CD4-positive, alpha-beta T cell treated with Interleukin-12 subunit alpha and Interleukin-12 subunit beta, for 1 hour (primary cell): ENCODE measurements at places on chromosomes 3 and 15.

- DNase-seq = no peak
Observed at GRCh38 chr3:36603423-36603822, 160.9 kb downstream of the DCLK3 start.

DNA sequence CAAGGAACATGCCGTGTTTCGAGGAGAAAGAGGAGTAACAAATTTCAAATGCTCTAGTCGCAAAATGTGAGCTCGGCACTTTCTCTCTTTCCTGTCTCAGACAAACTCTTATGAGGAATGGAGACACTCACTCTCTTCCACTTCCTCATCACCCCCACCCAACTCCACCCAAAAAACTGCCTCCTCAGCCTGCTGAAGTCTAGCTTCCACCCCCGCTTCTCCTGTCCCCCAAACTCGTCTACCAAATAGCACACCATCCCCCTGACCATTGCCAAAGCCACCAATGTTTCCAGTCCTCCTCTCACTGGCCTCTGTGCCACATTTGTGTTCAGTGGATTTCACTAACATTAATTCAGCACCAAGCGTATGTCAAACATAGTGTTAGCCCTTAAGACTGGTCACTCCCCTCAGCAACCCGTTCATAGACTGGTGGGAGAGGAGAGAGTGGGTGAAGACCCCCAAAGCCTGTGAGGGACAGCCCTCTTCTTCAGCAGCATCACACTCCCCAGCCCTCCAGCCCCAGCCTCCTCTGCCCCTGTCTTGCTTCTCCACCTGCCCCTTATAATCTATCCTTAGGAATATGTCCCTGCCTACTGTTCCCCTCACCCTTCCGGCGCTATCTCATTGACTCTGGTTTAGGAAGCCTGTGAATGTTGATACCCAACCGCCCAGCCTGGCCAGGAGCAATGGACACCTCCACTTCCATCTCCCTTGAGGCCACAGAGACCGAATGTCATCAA is 77.3 kb downstream of the FAM174B start:
- DNase-seq = no peak

GRCh38 chr3:176651622-176652021 is 545.7 kb downstream of the TBL1XR1 start:
- no peak for DNase-seq

DNA sequence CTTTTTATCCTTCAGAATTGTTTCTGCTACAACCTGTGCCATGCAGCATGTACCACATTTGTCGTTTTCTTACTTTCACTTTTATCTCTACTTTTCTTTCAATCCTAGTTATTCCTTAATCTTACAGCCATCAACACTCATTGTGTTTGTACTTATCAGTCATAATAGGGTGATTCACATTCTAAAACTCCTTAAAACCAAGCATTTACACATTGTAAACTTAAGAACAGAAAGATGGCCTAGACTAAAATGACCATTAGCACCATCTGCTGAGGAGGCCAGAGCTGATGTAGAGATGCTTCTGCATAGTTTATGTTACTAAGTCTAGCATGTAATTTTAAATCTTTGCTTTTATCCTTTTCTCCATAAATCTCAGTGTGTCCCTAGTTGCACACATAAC is 25.5 kb downstream of the EIF2AK4 start:
- DNase-seq = no peak

GRCh38 chr15:67186688-67187087 is 67.8 kb downstream of the AAGAB start:
- DNase-seq = no peak

DNA sequence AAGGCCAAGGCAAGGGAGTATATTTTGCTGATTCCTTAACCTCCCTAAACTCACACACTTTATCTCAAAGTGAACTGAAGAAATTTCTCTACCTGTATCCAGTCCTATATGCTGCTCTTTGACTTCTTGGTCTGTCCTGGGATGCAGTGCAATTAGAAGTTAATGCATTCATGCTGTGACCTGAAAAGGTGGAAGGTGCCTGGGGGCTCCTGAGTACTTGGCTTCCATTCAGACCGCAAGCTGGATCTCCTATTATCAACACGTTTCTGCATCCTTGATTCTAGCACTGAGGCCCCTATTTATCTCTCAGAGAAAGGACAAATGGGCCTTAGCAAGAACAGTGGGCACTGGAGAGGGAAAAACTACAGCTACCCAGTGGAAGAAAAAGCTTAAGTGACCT is 17.7 kb upstream of the CADPS start:
- no peak for DNase-seq

GRCh38 chr3:143362115-143362991 is 242.8 kb downstream of the CHST2 start:
- no peak for DNase-seq
